ENCODE measurements at places on chromosomes 2 and 18.

DNA sequence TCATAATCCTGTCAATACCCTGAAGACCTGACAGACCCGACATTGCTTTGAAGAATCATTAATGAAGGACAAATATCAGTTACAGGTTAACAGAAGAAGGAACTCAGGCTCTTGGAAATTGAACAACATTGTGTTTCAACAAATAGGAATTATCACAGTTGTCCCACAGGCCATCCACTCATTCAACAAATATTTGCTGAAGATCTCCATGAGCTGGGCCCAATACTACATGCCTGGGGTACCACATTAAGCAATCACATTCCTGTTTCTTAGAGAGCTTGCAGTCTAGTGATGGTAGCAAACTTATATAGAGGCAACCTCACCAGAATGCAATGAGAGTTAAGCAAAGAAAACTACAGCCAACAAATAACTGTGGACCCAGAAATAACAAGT lies 671.6 kb upstream of the ACVR2A start:
- DNase-seq: peak; percentile 82

GRCh38 chr2:37625796-37626571 lies 45.5 kb downstream of the CDC42EP3 start:
- DNase-seq: no peak

DNA sequence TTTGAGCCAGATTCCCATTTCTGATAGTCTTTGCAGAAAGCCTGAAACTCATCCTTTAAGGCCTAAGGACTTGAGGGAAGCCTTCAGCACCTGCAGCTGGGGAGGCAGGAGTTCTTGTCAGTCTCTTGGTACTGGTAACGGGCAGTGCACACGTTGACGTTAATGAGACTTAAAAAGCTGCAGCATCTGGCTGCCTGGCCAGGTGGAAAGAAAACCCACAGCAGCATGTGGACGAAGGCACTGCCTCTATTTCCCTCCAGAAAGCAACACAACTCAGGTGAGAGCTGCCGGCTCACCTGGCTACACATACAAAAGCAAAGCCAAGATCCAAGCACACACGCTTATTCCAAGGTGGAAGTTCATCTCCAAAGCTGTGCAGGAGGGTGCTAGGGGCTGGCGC lies 178.8 kb downstream of the ANAPC1 start:
- DNase-seq: no peak

DNA sequence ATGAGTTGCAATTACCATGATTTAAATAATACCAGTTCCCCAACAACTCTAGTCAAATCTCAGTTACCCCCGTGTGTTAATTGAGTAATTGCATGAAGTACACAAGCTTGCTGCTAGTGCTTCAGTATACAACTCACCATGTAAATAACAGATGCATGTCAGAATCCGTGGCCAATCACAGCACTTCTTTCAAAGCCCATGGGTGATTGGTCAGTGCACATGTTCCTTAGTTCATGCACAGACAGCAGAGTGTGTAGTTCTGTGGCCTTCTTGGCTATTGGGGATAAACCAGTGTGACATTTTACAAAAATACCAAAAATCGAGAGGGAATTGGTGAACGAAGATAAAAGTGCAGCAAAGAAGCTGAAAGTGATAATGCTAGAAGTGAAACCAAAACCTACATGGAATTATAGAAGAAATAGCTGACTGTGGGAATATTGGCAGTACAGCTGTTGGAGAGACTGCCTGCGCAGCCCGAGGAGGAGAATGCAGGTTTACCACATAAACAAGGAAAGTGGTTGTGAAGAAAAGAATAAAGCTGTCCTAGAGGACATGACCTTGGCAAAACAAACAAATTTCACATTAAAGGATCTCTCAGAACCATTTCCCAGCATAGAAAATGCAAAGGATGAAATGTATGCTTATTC lies 59.4 kb downstream of the NEDD4L start:
- no peak for DNase-seq

DNA sequence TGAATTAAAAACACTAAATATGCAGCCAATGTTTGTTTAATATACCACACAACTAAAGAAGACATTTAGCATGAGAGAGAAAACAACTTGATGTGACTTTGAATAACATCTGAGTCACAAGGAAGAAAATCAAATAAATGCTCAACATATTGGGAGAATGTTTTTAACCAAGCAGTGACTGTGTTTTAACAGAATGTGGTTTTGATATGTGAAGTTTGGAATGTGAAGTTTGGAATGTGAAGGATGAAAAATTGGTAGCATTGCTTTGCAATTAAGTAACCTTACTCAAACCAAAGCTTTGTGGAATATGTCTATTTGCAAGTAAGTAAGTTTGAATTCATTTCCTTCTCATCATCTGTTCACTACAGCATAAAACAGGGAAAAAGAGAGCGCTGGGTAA lies 128.2 kb upstream of the DNAJC10 start:
- DNase-seq: peak; percentile 60

GRCh38 chr2:138084206-138084605 lies 119.9 kb downstream of the HNMT start:
- DNase-seq: no peak

DNA sequence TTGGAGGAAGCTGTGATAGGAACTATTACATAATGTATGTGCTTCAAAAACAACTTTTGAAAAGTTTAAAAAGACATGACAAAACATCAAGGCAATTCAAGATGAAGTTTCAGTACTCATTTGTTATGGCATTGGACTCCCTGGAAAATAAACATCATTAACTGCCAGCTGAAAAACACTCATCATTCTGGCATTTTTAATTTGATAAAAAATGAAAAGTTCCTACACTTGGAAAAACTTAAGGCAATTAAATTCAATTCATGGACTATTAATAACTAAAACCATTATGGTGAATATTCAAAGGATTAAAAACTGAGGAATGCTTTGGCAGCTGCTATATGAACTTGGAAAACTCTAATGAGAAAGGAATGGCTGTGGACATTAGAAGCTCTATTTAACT lies 8.5 kb downstream of the TYW5 start:
- peak; percentile 7 for DNase-seq

DNA sequence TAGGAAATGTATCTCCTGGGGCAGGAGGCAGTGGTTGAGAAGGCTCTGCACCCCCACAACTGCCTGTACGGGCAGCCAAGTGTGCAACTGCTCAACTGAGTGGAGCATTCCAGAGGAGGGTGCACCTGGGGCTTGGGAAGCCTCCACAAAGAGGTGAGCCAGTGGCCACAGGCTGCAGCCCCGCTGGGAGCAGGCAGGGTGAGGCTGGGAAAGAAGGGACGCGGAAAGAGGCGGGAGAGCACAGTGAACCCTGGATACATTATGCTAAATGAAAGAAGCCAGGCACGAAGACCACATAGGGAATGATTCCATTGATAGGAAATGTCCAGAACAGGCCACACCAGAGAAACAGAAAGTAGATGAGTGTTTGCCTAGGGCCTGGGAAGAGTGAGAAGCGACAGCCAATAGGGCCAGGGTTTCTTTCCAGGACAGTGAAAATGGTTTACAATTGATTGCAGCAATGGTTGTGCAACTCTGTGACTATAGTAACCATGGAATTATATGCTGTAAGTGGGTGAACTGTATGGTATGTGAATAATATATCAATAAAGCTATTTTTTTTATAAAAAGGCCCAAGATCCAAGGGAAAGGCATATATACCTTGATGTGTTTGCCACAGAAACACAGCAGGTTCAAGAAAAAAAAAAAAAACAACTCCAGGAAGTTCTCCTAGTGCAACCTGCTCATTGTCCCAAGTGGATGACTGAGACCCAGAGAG lies 82.4 kb downstream of the DDX1 start:
- peak; percentile 4 for DNase-seq

DNA sequence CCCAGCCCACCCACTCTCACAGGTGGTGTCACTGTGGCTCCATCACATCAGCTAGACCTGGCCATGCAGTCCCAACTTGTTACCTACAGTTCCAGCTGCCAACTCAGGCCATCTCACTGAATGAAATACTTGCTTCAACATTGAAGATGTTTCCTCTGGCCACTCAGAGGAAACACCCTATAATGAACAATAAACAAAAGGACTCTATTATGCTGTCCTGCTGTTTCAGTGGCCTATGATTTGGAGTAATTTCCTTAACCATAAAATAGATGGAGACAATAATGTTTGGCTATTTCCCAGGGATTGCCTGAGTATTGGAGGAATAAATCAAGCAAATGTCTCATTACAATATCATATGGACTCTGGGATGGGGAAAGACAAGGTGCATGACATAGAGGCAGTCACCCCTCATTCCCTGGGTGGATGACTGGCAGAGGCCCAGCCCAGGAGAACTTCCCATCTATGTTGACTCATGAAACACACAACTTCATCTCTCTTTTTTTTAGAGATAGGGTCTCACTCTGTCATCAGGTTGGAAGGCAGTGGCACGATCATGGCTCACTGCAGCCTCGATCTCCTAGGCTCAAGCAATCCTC lies 134.4 kb downstream of the TGIF1 start:
- no peak for DNase-seq

- DNase-seq: no peak
These were observed 628.7 kb upstream of the PIK3C3 start for GRCh38 chr18:41326311-41326710.

Data from fibroblast of gingiva (primary cell).